SJCRH30 (cell line): ENCODE measurements at places on chromosomes 3 and 15. TPM values are rescaled to one million over a fixed set of nuclear protein-coding genes. Genes with fewer than 3 reads are reported as not detected.

ADAMTS7 gene
- total RNA-seq, result 2.0 and 2.4 TPM in 2 replicates

- H3K27ac ChIP-seq, result no peak overlapping the region
- no peaks in the 10 kb centered on the region for H3K36me3 ChIP-seq
- H3K4me3 ChIP-seq, result no peak overlapping the region
- H3K4me1 ChIP-seq, result no peaks in the 10 kb centered on the region
- no peaks in the 10 kb centered on the region for H3K27me3 ChIP-seq
Observed at GRCh38 chr3:161503271-161503670, 6.7 kb downstream of the OTOL1 start.

GRCh38 chr15:58749532-58750337, at the start of gene ADAM10:
Gene ADAM10, minus strand, starts transcription at chr15:58749707. Its CDS starts 173 bp downstream, at chr15:58749534.
- no peaks in the 10 kb centered on the region for H3K27me3 ChIP-seq
- peak within 1 kb of the TSS; percentile 81 for H3K4me3 ChIP-seq
- H3K4me1 ChIP-seq, result no peaks in the 10 kb centered on the region
- peak within 1 kb of the TSS; percentile 97 for H3K27ac ChIP-seq

- H3K4me3 ChIP-seq, result no peak overlapping the region
- peaks cover 14% of the 10 kb centered on the region; the same call in 1 of the 2 replicates for H3K27me3 ChIP-seq
- H3K36me3 ChIP-seq, result no peaks in the 10 kb centered on the region
- H3K4me1 ChIP-seq, result peaks cover 5% of the 10 kb centered on the region; the same call in 1 of the 2 replicates
- no peak for DNase-seq
Observed at GRCh38 chr3:123019161-123019560, 8.4 kb downstream of the SEMA5B start.

DNA sequence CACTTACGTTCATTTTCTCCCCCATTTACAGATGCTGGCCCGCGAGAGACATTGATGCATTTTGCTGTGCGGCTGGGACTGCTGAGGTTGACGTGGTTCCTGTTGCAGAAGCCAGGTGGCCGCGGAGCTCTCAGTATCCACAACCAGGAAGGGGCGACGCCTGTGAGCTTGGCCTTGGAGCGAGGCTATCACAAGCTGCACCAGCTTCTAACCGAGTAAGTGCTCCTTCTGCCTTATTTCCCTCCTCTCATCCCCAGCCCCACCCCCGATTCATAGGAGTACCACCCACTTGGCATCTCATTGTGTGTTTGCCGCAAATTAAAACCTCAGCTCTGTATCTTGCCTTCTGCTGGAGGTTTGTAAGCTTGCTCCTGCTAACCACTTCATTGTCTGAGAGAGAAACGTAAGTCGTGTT, 163.3 kb downstream of the AKAP13 start:
- no peak overlapping the region for H3K4me3 ChIP-seq
- H3K27ac ChIP-seq, result no peak overlapping the region
- peaks cover 14% of the 10 kb centered on the region; the same call in 1 of the 2 replicates for H3K4me1 ChIP-seq
- DNase-seq, result no peak
- peaks cover 14% of the 10 kb centered on the region for H3K36me3 ChIP-seq

- no peaks in the 10 kb centered on the region; the same call in 1 of the 2 replicates for H3K4me1 ChIP-seq
- H3K36me3 ChIP-seq, result no peaks in the 10 kb centered on the region
- no peaks in the 10 kb centered on the region for H3K27me3 ChIP-seq
- no peak overlapping the region for H3K4me3 ChIP-seq
- no peak overlapping the region for H3K27ac ChIP-seq
Observed at GRCh38 chr15:34760909-34761308, 6.1 kb upstream of the GJD2 start.

DNA sequence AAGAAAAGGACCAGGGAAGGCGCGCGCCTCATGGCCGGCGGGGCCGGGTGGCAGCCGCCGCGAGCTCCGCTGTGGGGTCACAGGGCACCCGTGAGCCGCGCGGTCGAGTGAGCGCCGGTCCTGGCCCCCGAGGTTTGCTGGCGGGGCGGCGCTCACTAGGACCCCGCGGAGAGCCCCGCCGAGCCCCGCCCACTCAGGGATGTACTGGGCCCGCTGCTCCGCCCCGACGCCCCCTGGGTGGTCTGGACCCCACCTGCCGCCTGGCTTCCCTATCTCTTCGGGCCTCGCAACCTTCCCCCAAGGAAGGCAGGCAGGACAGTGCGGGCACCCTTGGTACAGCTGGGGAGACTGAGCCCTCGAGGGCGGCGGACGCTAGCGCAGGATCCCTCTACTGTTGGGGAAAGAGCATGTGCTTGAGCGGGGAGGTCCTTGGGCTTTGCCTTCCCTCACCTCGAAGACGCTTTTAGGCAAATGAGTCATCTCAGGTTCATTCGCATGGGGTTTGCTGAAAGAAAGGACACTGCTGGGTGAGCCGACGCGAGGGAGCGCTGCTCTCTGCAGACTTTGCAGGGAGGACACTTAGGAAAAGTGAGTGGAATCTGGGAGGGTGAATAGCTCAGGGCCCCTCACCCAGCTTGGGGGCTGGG, at the start of gene CHRNB4:
CHRNB4 (minus strand) TSS at position 109 of the 647 bp plus-strand sequence; CDS start at position 32, 77 bp downstream.
- DNase-seq, result peak; percentile 54
- no peak within 1 kb of the TSS for H3K27ac ChIP-seq
- no peaks in the 10 kb centered on the region for H3K4me1 ChIP-seq
- H3K4me3 ChIP-seq, result peak within 1 kb of the TSS; percentile 54
- peaks cover 4% of the 10 kb centered on the region; the same call in 1 of the 2 replicates for H3K27me3 ChIP-seq

TM4SF4 gene
- total RNA-seq, result not detected in 2 replicates
